ENCODE measurements at places on chromosomes 12 and 14. TPM values are rescaled to one million over a fixed set of nuclear protein-coding genes. Genes with fewer than 3 reads are reported as not detected.

HOTAIR gene
- total RNA-seq: not detected

HAL gene
- total RNA-seq: not detected

CSRP2 gene
- total RNA-seq: 23.3 TPM

TAS2R43 gene
- not detected for total RNA-seq

FAM216A gene
- 15.8 TPM for total RNA-seq

PRH2 gene
- total RNA-seq: 2.3 TPM

C1S gene
- 273 TPM for total RNA-seq

SLC6A13 gene
- not detected for total RNA-seq

MMP19 gene
- 20.8 TPM for total RNA-seq

NFE2 gene
- not detected for total RNA-seq

LRP1-AS gene
- not detected for total RNA-seq
